Activated T-cell treated with anti-CD3 and anti-CD28 coated beads, Interleukin-2, amount 50 U/mL, for 72 hours (primary cell): ENCODE measurements at places on chromosomes 2 and 18. TPM values are rescaled to one million over a fixed set of nuclear protein-coding genes. Genes with fewer than 3 reads are reported as not detected.

Gene NCKAP5
- total RNA-seq = not detected

Gene SPC25
- 25.2 TPM for total RNA-seq

Gene ADD2
- 31.6 TPM for total RNA-seq

Gene GKN2
- total RNA-seq = not detected

Gene MEX3C
- 85.0 TPM for total RNA-seq

Gene TTR
- total RNA-seq = not detected

Gene MAP2
- 0.31 TPM for total RNA-seq

Gene POTEJ
- not detected for total RNA-seq

Gene SNTG2
- total RNA-seq = 2.5 TPM

Gene IL18RAP
- 9.5 TPM for total RNA-seq

Gene KLHL14
- 0.05 TPM for total RNA-seq

Gene CPO
- total RNA-seq = 0.21 TPM

Gene SOWAHC
- total RNA-seq = 1.7 TPM

Gene TBR1
- total RNA-seq = 0.02 TPM

Gene SERPINB12
- total RNA-seq = not detected

Gene THOC1
- total RNA-seq = 76.6 TPM

Gene FBXO48
- 3.2 TPM for total RNA-seq
